ENCODE measurements at places on chromosomes 5 and 9.

DNA sequence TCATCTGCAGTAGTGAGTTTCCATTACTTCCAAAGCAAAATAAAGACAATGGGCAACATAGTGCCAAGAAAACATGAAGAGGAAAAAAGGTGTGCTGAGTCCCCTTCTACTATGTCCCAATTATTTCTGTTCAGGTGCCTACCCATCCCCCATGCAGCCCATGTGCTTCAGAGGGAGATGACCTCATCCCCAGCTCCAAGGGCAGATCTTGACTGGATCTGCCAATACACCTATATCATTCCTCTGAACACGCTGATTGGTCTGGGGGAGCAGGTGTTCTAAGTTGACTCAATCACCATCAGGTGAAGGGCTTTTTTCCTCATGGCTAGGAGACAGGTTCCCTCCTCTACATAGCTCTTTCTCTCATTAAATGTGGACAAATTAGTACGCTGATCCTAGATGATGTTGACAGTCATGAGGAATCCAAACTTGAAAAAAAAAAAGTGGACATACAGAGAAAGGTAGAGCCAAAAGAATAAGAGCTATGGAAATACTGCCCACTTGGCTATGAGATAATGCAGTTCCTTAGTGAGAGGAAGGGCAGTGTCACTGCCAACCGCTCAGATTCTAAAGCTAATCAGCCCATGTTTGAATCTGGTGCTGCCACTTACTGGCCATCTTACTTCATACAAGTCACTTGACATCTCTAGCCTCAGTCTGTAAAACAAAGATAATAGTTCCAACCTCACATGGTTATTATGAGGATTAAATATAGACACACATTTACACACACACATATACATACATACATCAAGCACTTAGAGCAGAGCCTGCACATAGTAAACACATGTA lies 23.1 kb downstream of the PRELID2 start:
- H3K4me3 ChIP-seq: no peak overlapping the region
- H3K27me3 ChIP-seq: no peaks in the 10 kb centered on the region
- DNase-seq: peak; percentile 27
- H3K27ac ChIP-seq: no peak overlapping the region

GRCh38 chr9:90943341-90943740 lies 141.7 kb downstream of the SYK start:
- DNase-seq: no peak
- H3K27ac ChIP-seq: no peak overlapping the region
- no peaks in the 10 kb centered on the region for H3K4me1 ChIP-seq

- H3K4me3 ChIP-seq: no peak overlapping the region
- no peaks in the 10 kb centered on the region for H3K4me1 ChIP-seq
- no peaks in the 10 kb centered on the region for H3K36me3 ChIP-seq
- no peak for DNase-seq
These were observed 24.6 kb downstream of the ALG2 start for GRCh38 chr9:99197124-99197630.

DNA sequence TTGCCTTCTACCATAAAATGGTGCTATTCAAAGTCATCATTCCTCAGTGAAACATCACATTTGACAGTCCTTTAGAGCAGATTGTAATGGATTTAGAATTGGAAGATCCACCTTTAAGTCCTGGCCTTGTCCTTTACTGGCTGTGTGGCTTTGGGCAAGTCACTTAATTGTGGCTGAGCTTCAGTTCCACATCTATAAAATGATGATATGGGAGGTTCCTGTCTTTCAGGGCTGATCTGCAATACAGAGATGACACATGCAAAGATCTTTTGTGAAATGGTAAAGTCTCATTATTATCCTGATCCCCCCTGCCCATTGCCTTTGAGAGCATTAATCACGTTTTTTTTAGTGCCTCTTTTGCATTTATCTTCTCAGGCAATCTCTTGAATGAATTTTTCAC lies 58.2 kb downstream of the ZFAND5 start:
- DNase-seq: no peak
- H3K27me3 ChIP-seq: no peaks in the 10 kb centered on the region
- peaks cover 8% of the 10 kb centered on the region for H3K4me1 ChIP-seq
- no peak overlapping the region for H3K27ac ChIP-seq
- no peak overlapping the region for H3K4me3 ChIP-seq

DNA sequence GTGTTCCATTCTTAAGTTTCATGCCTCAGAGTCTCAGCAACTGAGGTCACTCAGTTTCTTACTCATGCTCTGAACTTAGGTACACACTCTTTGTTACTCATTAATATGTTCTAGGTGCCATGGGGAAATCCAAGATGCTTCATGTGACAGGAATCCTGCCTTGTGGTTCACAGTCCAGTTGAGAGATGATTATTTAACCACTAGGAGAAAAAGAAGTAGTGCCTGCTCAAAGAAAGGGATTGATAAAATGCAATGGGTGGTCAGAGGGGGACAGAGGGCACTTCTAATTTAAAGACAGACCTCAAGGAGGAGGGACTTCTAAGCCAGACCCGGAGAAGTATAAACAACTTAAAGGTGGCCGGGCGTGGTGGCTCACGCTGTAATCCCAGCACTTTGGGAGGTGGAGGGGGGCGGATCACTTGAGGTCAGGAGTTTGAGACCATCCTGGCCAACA lies 69.0 kb downstream of the UGCG start:
- H3K36me3 ChIP-seq: no peaks in the 10 kb centered on the region
- no peak overlapping the region for H3K4me3 ChIP-seq
- no peaks in the 10 kb centered on the region for H3K27me3 ChIP-seq
- H3K4me1 ChIP-seq: peaks cover 9% of the 10 kb centered on the region
- DNase-seq: no peak

DNA sequence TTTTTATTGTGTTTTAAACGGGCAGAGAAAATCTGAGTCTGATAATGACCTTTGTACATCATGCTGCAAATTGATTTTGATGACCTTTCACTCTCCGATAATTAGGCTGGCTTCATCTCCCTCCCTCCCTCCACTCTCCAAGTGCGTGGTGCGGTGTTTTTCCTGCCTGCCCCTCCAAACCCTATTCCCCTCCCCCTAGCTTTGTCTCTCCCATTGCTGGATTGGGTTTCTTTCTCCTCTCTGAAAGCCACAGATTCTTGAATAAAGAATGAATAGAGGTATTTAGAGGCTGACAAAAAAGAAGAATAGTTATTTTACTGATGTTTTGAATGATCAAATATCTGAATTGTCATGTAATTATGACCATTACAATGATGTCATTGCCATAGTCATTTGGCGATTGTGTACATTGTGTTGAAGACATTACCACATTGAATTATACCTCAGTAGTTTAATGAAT lies 571.1 kb upstream of the ZNF608 start:
- no peak overlapping the region for H3K27ac ChIP-seq
- H3K36me3 ChIP-seq: no peaks in the 10 kb centered on the region
- no peaks in the 10 kb centered on the region for H3K27me3 ChIP-seq
- DNase-seq: no peak
- H3K4me3 ChIP-seq: no peak overlapping the region

GRCh38 chr5:89246252-89246651 lies 363.3 kb upstream of the MEF2C start:
- H3K36me3 ChIP-seq: no peaks in the 10 kb centered on the region
- no peaks in the 10 kb centered on the region for H3K27me3 ChIP-seq
- H3K4me1 ChIP-seq: no peaks in the 10 kb centered on the region
- no peak overlapping the region for H3K4me3 ChIP-seq

DNA sequence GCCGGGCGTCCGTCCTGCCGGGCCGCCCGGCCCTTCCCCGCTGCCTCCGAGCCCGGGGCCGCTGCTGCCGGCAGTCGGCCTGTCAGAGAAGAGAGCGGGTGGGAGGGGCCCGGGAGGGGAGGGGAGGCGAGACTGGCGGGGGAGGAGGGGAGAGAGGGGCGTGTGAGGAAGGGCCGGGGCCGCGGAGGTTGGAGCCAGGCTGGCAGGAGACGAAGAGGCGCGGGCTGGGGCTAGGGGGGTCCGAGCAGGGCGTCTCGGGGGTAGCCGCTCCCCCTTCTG lies 570 bp downstream of the CREBRF start:
- DNase-seq: no peak
- H3K4me1 ChIP-seq: no peaks in the 10 kb centered on the region
- no peaks in the 10 kb centered on the region for H3K27me3 ChIP-seq
- no peaks in the 10 kb centered on the region for H3K36me3 ChIP-seq

- H3K4me1 ChIP-seq: peaks cover 4% of the 10 kb centered on the region
- H3K4me3 ChIP-seq: peak overlapping the region; percentile 69
- no peaks in the 10 kb centered on the region for H3K36me3 ChIP-seq
- peak overlapping the region; percentile 82 for H3K27ac ChIP-seq
- no peaks in the 10 kb centered on the region for H3K27me3 ChIP-seq
These were observed 689 bp downstream of the CNTRL start for GRCh38 chr9:121075251-121076036.

GRCh38 chr9:35826071-35826701 lies 2.3 kb downstream of the FAM221B start:
- H3K27ac ChIP-seq: no peak overlapping the region
- peaks cover 6% of the 10 kb centered on the region for H3K4me1 ChIP-seq
- H3K27me3 ChIP-seq: no peaks in the 10 kb centered on the region

DNA sequence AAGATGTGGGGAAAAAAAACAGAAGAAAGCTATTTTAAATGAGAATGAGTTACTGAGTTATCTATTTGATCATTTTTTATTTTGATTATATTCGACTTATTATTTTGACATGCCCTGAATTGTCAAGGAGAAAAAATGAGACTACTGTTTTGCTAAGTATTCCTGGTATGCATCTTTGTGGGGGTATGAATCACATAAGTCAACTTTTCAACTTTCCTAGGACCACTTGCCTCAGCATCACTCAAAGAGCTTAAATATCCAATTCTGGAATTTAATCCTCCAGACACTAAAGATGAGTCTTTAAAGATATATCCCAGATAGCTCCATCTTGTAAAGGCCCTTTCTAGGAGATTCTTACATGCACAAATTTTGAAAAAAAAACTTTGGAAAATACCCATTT lies 17.4 kb upstream of the SPDL1 start:
- no peaks in the 10 kb centered on the region for H3K4me1 ChIP-seq
- H3K4me3 ChIP-seq: no peak overlapping the region
- H3K36me3 ChIP-seq: no peaks in the 10 kb centered on the region
- no peak overlapping the region for H3K27ac ChIP-seq
- no peak for DNase-seq
- no peaks in the 10 kb centered on the region for H3K27me3 ChIP-seq

- DNase-seq: no peak
- no peaks in the 10 kb centered on the region for H3K27me3 ChIP-seq
- H3K27ac ChIP-seq: no peak overlapping the region
- no peaks in the 10 kb centered on the region for H3K36me3 ChIP-seq
These were observed 167.5 kb downstream of the HACD4 start for GRCh38 chr9:20863945-20864344.

DNA sequence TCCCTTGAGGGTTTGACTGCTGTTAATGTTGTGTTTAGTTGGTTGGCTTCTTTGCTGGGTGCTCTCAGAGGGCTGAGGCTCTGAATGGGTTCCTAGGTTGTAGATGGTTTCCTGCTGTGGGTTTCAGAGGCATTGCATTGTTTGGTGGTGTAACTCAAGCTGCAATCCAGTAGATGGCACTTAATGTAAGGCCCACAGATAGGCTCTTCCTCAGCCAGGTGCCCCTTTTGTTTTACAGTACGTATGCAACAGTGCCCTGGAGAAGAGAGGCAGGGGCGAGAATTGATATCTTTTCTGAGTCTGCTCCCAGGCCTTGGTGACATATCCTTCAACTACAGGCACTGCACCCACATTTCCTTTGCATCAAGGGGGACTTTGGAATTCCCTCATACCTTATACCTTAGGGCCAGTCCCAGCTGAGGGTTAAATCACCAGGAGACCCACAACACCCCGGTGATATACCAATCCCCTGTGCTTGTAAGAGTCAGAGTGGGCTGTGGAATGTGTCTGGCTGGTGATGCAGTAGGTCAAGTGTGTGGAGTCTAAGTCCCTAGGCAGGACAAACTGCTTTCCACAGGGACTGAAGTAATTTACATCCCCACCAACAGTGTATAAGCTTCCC lies 7.0 kb upstream of the UGT3A2 start:
- no peak for DNase-seq
- no peaks in the 10 kb centered on the region for H3K27me3 ChIP-seq
- H3K27ac ChIP-seq: no peak overlapping the region
- no peak overlapping the region for H3K4me3 ChIP-seq
- H3K36me3 ChIP-seq: no peaks in the 10 kb centered on the region
- H3K4me1 ChIP-seq: no peaks in the 10 kb centered on the region

DNA sequence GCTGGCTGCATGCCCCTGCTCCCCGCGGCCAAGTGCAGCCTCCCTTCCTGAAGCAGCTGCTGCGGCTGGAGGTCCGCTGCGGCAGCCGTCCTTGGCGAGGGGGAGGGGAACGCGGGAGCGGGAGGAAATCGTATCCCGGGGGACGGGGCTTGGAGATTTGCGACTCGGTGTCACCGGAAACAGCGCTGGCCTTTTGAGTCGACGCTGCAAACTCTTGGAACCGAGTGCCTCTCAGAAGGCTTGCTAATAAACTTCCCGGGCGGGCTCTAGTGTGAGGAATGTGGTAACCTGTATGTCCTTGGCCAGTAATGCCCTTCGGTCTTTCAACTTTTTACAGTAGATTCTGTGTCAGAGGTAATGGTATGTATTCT lies 82.7 kb downstream of the PTPDC1 start:
- peaks cover 31% of the 10 kb centered on the region for H3K4me1 ChIP-seq
- peak overlapping the region; percentile 100 for H3K27ac ChIP-seq

DNA sequence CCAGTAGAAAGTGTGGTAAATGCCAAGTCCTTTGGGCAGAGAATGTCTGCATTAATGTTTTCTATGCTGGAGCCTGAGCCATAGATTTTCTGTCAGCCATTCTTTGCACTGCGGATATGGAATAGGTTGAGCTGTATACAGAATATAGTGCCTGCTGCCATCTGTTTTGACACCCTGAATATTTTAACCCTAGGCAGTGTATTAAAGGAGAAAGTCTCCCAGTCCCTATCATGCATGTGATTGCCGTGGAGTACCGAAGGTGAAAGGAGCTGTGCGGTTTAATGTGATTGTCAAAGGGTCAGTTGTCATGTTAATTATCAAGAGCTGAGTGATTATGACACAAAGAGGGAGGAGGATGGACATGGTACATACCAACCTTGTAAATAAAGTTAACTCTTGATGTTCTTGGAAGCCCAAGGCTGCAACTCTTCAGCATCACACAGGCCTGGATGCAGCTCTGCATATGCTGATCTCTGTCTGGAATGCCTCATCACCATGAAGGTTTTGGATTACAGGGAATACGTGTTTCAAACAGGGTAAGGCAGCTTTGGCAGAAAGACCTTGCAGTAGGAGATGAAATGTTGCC lies 247.1 kb upstream of the ELAVL2 start:
- H3K4me1 ChIP-seq: no peaks in the 10 kb centered on the region
- no peak for DNase-seq
- H3K36me3 ChIP-seq: no peaks in the 10 kb centered on the region
- H3K27me3 ChIP-seq: no peaks in the 10 kb centered on the region
- no peak overlapping the region for H3K27ac ChIP-seq

- H3K27ac ChIP-seq: no peak overlapping the region
- H3K27me3 ChIP-seq: no peaks in the 10 kb centered on the region
- H3K36me3 ChIP-seq: no peaks in the 10 kb centered on the region
- no peak overlapping the region for H3K4me3 ChIP-seq
These were observed 297.4 kb upstream of the TAS2R1 start for GRCh38 chr5:9927521-9927997.
